ENCODE measurements at places on chromosomes 2 and 18.

- no peak for DNase-seq
Measured at GRCh38 chr18:36340246-36340645, 42.7 kb downstream of the FHOD3 start.

- no peak for DNase-seq
Measured at GRCh38 chr2:225814554-225814953, 415.0 kb downstream of the NYAP2 start.

DNA sequence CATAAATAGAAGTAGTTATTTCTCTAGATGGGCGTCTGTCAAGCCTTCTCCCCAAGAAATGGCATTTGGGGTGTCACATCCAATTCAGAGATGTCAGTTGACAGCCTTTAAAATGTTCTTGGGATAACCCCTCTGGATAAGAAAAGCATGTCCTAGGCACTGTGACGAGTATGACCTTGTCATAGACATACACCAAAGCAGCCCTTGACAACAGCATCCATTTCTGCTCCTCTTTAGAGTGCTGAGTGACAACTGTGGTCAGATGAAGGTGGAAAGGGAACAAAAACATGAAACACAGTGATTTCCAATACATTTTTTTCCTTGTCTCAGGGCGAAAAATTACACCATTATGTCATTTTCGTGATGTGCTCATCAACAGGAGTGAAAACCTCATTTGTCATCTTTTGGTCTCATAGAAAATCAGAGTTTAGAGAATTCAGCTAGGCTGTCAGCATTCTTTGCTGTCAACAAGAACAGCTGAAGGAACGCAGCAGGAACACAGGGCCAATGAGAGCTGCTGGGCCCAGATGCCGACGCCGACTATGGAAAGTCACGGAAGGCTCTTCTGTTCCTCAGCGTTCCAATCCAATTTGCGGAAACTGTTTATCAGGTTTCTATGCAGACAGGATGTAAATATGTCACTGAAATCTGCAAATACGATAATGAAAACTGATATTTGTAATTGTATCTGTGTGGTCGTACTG, 193.2 kb downstream of the ICOS start:
- DNase-seq, result no peak

DNA sequence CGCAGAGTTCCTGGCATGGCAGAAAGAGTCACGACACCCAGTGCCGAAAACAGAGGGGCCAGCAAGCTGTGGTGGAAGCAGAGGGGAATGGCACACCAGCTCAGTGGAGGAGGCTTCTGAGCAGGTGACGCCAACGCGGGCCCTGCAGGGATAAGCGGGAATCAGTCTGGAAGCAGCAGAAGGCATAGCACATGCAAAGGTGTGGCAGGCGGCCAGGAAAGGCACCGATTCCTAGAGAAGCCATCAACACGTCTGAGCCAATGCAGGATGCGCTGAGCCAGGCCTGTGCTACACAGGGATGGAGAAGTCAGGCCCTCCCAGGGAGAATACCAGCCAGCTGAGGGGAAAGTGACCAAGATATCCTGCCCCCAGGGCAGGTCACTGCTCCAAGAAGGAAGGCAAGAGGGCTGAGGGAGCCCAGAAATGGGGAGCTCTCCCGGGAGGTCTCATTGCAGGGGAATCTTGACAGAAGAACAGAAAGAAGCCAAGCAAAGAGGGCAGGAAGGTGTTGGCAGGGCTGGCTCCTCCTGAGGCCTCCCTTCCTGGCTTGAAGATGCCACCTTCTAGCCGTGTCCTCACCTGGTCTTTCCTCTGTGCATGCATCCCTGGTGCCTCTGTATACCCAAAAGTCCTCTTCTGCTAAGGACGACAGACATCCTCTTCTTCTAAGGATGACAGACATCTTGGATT, 16.3 kb downstream of the TEX51 start:
- no peak for DNase-seq

DNA sequence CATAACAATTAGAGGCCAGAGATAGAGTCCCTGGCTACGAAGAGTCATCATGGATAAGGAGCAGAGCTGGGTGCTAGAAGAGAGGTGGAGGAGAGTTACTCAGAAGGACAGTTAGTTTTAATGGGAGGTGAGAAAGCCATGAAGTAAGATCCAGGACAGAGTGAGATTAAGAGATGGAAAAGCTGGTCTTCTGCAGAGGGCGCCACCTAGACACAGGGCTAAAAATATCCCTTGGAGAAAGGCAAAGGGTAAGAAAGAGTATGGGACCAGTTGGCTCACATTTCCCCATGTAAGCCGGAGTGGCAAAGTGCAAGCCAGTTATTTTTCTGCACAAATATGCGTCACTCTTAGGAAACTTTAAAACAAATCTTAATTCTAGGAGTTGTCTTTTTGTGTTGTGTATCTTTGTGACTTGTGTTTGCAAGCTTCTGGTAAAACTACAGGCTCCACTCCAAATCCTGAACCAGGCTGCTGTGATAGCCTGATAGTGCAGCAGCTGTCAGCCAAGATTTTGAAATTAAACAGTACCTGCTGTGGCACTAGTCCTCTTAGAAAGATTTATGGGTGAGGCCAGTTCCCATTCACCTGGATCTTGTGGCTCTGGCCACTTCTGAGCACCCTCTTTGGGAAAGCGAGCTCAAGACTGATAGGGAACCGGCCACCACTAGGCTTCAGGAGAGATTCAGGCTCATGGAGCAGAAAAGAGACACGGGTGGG, 204.2 kb downstream of the TPGS2 start:
- no peak for DNase-seq

GRCh38 chr18:63480476-63480875, 3.7 kb downstream of the SERPINB5 start:
- no peak for DNase-seq

GRCh38 chr2:10493634-10494281, 45.6 kb upstream of the ODC1 start:
- DNase-seq, result peak; percentile 98

DNA sequence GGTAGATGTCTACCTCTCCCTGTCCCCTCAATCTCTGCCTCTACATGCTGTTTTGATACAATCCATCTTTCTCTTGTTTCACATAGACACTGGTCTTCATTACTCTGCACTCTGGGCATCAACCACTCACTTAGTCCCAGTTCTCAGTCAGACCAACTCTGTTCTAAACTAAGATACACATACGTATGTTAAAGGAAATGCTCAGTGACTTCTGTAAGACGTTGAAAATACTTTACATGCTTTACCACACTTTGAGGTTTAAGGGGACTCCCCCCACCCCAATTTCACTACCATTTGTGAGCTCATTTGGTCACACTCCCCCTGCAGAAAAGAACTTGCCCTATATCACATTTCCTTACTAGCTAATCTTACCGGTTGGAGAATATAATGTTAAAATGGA, 497.4 kb downstream of the TGIF1 start:
- DNase-seq, result no peak

- DNase-seq, result no peak
Measured at GRCh38 chr2:224366267-224366844, 35.6 kb downstream of the FAM124B start.

- no peak for DNase-seq
Measured at GRCh38 chr2:241456546-241456945, 51.8 kb downstream of the STK25 start.

- DNase-seq, result no peak
Measured at GRCh38 chr2:121776885-121777698, 21.6 kb downstream of the TSN start.

DNA sequence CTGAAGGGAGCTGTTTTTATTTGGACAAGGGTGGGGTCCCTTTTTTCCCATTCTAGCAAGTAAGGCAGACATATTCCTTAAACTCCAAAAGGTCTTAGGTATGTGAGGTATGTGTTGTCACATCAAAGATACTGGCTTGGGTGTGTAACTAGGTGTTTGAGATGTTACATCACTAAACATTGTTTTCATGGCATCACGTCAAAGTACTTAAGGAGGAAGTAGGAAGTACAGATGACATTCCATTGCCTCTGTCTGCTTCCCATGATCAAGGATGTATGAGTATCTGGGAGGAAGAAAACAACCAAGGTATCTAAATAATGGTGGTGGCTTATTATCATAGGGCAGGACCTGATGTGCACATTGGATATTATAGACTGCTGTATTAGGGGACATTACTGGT, 39.3 kb downstream of the CD302 start:
- DNase-seq, result peak; percentile 71

DNA sequence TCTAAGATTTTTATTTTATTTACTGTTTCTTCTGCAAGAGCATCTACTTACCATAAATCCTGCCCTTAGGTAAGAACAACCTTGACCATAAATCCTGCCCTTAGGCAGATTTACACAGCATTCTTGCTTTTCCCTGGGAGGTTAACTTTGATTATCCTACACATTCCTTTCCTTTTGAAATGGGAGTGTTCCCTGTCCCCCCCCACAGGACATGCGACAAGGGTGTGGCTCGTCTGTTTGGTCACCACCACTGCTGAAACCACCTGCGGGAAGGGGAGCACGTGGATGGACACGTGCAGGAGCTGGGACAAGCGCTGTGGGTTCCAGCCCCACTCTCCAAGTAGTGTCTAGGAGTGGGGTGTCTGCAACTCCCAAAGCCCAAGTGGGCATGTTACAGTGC, 239.3 kb upstream of the SP5 start:
- DNase-seq, result peak; percentile 39

DNA sequence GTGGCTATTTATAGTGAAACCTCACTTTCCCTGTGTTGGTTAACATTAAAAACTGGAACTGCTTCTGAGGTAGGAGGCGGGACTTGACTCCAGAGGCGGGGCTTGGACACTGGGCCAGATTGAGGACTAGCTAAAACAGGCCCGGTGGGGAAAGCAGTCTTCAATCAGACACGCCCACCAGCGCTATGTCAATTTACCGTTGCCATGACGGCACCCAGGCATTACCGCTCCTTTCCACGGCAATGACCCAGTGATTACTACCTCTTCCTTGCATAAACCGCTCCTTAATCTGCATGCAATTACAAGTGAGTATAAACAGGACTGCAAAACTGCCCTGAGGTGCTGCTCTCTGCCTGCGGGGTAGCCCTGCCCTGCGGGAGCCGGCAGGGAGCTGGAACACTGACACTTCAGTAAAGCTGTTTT, 35.3 kb downstream of the LRRFIP1 start:
- peak; percentile 98 for DNase-seq

GRCh38 chr2:73107211-73107926, 5.4 kb downstream of the RAB11FIP5 start:
- no peak for DNase-seq

DNA sequence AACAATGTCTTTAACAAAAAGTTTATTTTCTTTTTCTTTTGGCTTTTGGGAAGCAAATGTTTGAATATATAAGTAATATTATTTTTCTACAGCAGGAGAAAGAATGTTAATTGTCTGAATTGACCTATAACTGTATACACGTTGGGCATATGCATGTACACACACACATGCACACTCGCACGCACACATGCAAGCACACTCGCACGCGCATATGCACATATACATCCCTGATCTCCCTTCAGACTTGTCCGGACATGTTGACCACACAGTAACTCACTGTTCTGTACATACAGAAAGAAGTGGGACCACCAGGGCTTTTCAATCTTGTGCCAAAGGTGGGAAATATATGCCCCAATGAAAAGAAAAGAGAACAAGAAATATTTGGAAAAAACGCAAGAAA, 245.1 kb upstream of the APCDD1 start:
- no peak for DNase-seq

DNA sequence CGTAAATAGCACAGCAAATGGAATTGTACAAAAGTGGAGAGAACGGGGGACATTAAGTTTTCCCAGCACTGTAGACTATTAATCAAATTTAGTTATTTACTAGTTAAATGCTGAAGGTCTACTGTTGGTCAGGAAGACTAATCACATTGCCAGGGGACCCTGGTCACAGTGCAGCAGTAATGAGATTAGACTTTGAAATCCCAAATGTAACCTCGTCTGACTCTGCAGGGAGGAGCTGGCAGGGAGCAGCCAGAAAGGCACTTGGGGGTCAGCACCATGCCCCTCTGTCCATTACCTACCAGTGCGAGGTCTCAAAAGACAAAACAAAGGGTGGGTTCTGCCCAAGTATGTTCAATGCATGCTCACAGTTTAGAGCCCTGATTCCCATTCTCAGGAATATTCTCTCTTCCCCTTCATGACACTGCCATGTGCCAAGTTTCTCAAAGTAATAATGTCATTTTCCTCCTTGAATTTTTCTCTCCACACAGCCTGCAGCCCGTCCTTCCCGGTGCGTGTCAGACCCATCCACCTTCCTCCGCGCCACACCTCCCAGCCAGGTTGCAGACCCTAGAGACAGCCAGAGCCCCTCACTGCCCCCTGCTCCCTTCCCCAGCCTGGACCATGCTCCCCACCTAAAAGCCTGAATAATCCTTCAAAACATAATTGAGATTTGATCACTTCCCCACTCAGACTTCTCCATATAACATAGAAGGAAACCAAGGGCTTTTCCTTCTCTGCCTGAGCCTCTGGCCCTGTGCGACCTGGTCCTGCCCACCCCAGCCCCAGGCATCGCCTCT, 52.5 kb downstream of the TMEM18 start:
- no peak for DNase-seq

GRCh38 chr2:239690651-239691631, 290.1 kb upstream of the HDAC4 start:
- DNase-seq, result no peak

- DNase-seq, result no peak
Measured at GRCh38 chr2:8432706-8433336, 249.0 kb upstream of the ID2 start.

DNA sequence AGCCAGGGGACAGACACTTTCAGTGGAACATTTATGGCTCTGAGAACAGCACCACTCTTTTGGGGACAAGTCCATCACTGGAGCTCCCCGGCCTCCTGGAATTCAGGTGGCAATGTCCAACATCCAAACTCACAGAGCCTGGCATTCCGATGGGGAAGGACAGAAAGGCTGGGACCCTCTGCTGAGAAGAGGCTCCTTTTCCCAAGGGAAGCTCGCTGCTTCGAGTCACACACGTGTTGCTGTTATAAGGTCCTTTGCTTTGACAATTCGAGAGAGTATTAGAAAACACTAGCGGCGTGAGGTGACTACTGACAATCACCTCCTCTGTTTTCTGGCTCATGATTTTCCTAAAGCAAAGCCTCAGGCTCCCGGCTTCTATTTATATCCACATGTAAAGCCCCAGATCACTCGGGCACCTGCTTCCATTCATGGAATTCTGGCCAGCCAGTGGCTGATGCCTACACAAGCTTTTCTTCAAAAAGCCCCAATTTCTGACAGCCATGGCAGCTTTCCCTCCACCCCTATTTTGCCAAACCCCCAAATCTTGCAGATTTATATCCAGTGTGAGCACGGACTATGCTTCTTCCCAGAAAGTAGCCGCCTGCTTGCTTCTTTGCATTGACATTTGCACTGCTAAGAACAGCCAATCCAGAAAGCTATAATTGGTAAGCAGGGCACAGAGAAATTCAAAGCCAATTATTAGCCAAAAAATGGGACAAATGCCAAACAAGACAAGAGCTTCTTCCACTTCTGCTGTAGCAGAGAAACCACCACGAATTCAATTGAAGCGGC, 67.3 kb downstream of the NDUFA10 start:
- peak; percentile 33 for DNase-seq

DNA sequence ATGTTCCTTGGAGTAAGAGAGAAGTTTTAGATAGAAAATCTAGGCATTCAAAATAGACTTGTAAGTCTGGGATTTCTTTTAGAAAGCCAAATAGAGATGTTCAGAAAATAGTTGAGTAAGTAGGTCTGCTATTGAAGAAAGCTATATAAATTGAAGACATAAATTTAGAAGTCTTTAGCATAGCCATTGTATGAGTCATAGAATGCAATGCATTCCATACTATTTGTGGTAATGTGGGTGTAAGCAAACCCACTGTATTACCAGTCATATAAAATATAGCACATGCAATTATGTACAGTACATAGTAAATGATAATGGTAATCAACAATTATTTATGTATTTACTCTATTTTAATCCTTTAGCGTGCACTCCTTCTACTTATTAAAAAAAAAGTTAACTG, 14.1 kb downstream of the MC4R start:
- no peak for DNase-seq
